ENCODE measurements at places on chromosomes 7 and 10.

DNA sequence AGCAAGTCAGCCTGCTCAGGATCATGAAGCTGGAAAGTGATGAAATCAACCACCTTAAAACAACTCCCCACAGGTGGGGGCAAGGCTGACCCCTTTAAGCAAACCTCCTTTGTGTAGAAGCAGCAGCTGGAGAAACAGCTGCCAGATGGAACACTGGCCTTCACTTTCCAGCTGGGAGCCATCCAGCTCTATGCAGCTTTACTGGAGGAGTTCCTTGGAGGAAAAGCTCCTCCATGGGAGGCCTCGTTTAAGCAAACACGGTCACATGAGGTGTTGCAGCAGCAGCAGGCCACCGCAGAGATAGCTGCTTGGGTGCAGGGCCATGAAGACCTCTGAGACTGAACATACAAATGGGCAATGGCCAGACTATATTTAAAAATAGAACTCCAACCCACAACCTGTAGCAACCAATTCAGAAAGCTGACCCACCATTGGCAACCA is 13.0 kb upstream of the DLG5 start:
- no peak for DNase-seq

DNA sequence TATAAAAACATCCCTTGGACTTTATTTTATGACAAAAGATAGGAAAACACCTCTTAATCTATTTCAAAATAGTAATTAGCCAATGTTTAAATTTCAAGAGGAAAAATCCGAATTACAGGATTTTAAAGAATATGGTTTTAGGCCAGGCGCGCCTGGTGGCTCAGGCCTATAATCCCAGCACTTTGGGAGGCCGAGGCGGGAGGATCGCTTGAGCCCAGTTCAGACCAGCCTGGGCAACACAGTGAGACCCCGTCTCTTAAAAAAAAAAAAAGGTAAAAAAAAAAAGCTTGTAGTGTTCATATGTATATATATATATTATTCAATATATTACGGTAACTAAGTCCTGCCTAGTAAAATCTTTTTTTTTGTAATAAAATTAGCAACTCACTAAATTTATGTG is 1.4 kb downstream of the BNIP3 start:
- DNase-seq = no peak

DNA sequence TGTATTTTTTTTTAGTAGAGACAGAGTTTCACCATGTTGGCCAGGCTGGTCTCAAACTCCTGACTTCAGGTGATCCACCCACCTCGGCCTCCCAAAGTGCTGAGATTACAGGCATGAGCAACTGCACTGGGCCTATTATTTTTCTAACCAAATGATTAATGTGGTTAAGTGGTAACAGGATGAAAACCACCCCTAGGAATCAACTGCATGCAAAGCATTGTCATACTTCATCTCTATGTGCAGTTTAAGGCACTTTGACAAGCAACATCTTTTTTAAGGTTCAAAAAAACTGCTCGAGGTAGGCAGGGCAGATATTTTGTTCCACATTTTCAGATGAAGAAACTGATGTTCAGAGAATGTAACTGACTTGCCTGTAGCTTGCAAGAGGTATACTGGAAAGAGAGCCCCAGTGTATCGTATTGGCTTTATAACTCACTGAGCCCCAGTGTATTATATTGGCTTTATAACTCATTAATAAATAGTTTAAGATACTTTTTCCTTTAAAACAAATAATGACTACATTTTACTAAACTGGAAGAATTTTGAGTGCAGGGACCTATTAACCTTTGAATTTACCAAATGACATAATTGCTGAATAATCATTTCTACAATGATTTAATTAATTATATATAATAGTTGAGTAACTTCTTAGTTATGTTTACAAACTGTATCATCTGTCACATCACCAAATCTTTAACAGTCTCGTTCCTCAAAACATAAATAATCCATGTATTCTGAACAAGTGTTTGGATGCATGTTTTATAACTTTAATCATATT is 38.1 kb downstream of the RTKN2 start:
- DNase-seq = no peak

DNA sequence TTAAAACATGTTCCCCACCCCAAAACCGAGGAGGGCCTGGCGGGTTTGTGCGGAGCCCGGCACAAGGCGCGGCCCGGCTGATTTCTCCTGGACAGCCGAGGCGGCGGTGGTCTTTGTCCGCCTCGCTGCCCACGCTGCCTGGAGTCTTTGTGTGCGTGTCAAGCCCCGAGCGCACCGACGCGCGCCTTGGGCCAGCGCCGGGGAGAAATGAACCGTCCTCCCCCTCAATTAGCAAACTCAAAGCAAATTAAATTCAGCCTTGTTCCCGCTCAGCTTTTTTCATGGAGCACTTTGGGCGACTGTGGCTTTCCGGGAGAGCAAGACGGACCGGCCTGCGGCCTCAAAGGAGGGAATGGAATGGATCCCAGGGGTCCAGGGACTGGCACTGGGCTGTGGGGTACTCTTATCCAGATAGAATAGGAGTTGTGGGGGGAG is 4.1 kb downstream of the EMX2 start:
- no peak for DNase-seq

DNA sequence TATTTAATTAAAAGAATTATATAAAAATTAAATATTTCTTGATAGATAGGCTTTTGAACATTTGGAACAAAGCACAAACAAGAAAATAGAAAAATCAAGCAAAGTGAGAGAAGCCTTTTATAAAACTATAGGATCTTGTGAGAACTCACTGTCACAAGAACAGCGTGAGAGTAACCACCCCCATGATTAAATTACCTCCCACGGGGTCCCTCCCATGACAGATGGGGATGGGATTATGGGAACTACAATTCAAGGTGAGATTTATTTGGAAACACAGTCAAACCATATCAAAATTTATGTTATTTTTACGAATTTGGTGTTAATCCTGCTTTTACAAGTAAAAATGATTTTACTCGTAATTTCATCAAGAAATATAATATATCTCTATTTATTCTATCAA is 1136.1 kb upstream of the POT1 start:
- DNase-seq = no peak

- peak; percentile 85 for DNase-seq
Observed at GRCh38 chr10:58998924-58999713, 177.3 kb upstream of the PHYHIPL start.

- no peak for DNase-seq
Observed at GRCh38 chr7:102994567-102994966, 80.0 kb downstream of the FBXL13 start.

- no peak for DNase-seq
Observed at GRCh38 chr10:35668865-35669650, 27.0 kb upstream of the FZD8 start.
